ENCODE measurements at places on chromosomes 7 and 10. TPM values are rescaled to one million over a fixed set of nuclear protein-coding genes. Genes with fewer than 3 reads are reported as not detected.

UCN3 gene
- total RNA-seq, result not detected

DNA sequence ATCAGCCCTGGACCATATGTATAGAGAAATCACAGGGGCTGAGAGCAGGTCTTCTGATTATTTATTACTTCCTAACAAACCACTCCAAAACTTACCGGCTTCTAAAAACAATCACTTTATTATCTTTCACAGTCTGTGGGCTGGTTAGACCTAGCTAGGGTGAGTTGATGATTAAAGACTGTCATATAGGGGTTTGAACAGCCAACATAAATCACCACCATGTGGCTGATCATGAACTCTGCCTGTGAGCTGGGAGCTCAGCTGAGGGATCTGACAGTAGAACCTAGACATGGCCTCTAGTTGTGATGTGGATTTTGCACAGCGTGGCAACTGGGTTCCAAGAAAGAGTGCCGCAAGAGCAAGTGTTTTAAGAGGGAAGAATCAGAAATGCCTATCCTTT lies 305.4 kb downstream of the CSTF2T start:
- DNase-seq, result no peak

NEUROD6 gene
- not detected for total RNA-seq

GRCh38 chr10:78566284-78567111 lies 502.3 kb upstream of the ZMIZ1 start:
- no peak for DNase-seq

- DNase-seq, result no peak
These were observed 252.8 kb downstream of the ZMYND11 start for GRCh38 chr10:387909-388660.

DNA sequence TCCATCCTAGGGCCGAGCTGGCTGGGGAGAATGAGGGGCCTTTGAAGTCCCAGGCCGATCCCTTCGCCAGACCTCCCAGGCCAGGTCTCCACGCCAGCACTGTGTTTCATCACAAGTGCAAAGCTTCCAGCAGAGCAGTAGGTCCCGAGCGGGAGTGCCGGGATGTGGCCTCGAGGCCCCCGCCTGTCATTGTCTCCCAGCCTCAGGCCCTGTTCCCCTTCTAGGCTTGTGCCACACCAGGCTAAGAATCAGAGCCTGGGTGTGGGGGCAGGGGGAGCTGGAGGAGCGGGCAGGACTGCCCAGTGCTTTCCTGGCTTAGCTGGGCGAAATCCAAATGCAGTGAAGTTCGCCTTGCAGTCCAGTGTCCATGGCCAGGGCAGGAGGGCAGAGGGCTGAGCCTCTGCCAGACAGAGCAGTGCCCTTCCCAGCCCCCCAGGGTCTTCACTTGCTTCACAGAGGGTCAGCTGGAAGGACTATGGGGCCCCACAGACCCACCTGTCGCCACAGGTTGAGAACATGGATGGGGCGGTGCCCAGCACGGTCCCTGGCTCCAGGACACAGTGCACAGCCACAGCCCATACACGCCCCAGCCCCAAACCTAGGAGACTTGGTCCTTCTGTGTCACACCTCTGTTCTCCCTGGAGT lies 20.2 kb upstream of the PFKFB3 start:
- DNase-seq, result no peak

- DNase-seq, result no peak
These were observed 237.3 kb downstream of the SEMA3A start for GRCh38 chr7:83957333-83957732.

DNA sequence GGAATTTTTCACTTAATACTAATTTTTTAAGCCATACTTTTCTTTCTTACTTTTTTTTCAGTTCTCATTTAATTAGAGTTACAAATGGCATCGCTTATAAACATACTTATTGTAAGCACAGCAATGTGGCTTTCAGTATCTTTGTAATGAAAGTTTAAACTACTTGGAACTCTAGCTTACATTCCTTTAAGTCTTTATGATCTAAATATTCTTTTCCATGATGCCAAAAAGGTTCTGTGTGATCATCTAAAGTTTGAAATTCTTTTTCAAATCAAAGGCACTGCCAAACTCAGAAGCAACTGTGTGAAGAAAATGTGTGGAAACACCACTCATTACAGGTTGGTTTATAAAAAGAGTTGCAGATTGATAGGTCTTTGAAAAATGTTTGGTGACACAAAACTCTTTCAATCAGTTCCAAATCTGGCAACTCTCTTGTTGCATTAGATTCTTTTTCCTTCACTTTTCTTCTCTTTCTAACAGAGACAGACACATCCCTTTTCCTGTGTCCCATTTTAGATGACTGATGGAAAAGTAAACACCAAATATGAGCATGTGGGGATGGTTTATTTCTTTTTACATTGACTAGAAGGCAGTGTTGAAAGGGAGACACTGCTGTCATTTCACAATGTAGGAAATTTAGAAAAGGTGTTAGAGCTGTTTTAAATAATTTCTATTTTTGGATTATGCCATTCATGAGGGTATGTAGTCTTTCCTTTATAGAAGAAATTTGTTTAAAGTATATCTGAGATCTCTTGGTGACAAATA lies 392.3 kb downstream of the SUGCT start:
- no peak for DNase-seq

- no peak for DNase-seq
These were observed 1.8 kb upstream of the PYROXD2 start for GRCh38 chr10:98416606-98417388.

DNA sequence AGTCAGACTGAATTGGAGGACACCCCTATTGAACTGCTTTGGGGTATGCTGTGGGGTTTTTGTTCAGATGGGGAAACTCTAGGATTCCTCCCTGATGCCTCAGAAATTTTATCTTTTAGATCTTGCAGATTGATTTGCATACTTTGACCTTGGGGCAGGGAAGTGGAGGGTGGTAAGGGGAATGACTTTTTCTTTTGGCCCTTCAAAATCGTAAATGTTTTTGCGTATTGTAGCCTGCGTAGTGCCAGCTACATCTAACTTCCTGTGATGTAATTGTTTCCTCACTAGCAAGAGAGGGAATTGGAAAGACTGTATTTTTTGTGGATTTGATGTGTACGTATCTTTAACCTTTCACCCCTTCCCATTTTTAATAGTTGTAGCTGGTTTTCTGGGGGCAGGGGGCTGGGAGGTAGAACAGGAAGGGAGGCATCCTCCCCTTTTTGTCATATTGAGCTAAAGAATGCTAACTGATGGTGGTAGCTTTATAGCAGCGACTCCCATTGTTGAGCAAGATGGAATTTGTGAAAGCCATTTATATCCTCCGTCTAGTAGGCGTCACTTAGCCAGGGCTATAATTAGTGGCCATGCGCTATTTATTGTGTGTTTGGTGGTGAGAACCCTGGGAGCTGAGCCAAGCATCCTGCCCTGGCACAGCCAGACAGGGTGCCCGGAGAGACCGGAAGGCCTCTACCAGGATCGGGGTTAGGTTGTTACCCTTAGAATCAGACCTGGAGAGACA lies 11.3 kb downstream of the DUSP5 start:
- DNase-seq, result no peak

DNA sequence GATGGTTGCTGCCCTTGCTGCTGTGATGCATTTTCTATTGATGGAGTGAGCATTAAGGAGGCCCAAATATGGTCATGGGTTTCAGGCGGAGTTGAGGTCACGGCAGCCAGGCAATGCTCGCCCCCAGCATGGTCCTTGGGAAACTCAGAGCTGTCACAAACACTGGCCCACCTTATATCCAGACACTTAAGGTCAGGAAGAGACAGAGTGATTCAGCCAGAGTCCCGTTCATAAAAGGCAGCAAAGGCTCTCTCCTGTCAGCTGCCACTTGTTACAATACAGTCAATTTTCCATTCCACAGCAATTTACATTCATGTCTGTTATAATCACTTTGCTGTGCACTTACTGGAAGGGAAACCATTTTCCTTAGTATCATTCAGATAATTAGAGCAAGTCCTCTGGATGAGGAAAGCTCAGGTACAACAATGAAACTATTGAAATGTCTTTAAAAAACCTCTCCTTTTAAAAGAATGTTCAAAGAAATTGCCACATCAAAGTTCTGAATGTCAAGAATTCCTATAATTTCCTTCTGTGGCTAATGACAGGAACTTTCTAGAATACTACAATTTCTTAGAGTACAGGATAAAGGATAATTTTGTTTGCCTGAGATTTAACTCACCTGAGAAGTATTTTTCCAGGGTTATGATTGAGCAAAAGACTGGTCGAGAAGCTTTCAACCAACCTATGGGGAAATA lies 14.8 kb upstream of the ANKRD1 start:
- no peak for DNase-seq

DGKI gene
- total RNA-seq, result not detected

GRCh38 chr10:71927159-71927558 lies 37.0 kb upstream of the CHST3 start:
- no peak for DNase-seq

DNA sequence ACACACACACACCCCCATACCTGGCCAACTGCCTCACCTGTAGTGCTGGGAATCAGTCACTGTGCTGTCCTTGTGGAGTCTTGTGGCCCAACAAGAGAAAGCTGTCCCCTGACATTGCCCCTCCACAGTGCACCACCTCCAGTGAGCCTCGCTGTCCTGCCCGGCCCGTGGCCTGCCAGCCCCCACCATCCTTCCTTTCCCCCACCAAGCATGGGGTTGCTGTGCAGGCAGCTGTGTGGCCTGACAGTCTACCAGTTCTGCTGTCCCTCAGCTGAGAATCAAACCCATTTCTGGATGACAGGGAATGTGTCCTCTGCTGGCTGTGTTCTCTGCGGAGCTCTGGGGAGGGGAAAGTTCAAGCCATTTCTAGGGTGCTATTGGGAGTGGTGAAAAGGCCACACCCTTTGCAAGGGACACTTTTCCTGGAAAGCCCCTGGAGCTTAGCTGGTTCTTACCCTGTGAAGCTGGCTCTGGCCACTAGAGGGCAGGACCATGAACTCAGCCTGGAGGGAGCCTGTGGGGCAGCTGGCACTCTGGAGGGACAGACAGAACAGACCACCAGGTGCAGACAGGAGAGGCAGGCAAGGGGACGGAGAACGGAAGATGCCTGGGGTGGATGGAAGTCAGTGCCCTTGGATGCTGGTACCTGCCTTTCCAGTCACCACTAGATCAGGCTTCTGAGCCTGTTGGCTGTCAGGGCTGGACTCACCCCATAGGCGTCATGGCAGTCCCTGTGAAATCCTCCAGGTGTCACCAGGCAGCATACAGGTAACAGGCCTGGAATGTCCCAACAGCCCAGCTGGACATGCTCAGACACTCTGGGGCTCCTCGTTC lies 10.5 kb upstream of the MTPAP start:
- peak; percentile 81 for DNase-seq

GRCh38 chr7:96591900-96592676 lies 117.6 kb downstream of the SEM1 start:
- DNase-seq, result no peak

AKAP9 gene
- 38.4 TPM for total RNA-seq

PNLIPRP3 gene
- not detected for total RNA-seq

- no peak for DNase-seq
These were observed 24.6 kb downstream of the SNX8 start for GRCh38 chr7:2289621-2290020.

HOXA2 gene
- not detected for total RNA-seq

GRCh38 chr7:22722536-22723180 lies 4.3 kb upstream of the IL6 start:
- no peak for DNase-seq

DNA sequence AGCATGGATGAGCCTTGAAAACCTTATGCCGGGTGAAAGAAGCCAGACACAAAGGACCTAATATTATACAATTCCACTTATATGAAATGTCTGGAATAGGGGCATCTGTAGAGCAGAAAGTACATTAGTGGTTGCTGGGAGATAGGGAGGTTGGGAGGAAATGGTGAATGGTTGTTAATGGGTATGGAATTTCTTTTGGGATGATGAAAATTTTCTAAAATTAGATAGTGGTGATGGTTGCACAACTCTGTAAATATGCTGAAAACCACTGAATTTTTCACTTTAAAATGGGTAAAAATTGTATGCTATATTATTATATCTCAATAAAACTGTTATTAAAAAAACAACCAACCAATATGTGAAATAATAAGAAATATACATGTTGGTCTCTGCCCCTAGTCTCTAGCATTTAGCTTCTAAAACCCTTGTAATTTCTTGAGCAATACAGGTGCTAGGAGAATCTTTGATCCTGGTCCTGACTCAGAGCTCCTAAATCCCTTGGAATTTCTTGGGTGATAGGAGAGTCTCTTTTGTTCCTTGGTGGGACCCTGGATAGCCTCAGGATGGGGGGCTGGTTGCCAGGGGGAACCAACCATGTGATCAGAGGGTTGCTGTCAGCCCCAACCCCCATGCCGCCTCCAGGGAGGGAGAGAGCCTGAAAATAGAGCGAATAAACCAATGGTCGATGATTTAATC lies 64.0 kb downstream of the TACR2 start:
- DNase-seq, result no peak

TRPV5 gene
- not detected for total RNA-seq

LRRD1 gene
- total RNA-seq, result not detected

- no peak for DNase-seq
These were observed 121.5 kb upstream of the PRR15 start for GRCh38 chr7:29442146-29442545.

DNA sequence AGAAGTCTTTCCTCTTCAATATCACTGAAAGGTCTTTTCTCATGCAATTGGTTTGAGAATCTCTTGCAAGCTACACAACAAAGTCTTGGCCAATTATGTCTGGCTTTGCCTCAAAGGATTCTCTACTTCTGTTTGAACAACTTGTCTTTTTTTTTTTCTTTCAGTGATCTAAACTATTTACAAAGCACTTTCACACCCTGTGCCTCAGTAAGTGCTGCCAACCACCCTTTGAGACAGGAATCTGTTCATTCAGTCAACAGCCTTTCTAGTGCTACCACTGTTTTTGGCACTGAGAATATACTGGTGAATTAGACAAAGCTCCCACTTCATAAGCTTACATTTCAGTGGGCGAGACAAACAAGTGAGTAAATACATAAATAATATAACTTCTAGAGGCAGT lies 26.9 kb upstream of the SDK1 start:
- no peak for DNase-seq

DNA sequence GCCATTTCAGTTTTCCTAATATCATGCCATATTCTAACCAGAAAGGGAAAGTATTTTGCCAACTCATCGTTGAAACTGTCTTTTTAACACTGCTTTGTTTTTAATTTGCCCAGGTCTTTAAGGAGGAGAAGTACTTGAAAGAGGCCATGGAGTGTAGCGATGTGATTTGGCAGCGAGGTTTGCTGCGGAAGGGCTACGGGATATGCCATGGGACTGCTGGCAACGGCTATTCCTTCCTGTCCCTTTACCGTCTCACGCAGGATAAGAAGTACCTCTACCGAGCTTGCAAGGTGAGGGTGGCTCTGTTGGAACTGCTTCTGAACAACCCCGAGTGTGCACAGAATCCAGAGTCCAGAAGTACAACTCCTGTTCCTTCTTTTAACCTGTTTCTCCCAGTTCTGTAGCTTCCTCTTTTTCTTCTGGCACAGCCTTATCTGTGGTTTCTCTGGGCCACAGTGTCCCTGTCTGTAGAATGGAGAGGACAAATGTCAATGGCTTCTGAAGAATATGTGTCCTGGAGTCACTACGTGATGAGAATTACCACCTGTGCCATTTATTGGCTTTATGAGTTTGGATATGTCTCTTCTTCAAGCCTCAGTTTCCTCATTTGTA lies 60.1 kb downstream of the LANCL2 start:
- no peak for DNase-seq

GRCh38 chr10:72679838-72680241 lies 12.1 kb upstream of the MCU start:
- DNase-seq, result no peak

ASAH2 gene
- 4.9 TPM for total RNA-seq
